ENCODE measurements at places on chromosomes 5 and 9.
A peak's percentile ranks its signal among the peaks of the same experiment; 100 is the strongest.

DNA sequence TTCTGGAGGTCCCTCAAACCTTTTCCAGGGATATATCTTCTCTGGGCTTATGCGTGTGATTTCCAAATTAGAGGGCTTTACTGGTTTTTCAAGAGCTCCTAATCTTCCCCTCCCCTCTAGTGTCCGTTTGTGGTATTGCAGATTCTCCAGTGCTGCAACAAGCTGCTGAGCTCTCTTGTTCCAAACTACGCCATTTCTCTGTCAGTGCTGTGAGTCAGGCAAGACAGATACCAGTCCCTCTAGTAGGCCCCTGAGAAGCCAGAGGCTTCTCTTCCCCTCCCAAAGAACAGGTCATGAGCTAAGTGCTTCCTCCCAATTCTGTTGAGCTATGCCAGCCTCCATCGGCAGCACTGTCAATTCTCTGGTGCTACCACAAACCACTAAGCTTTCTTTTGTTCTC, 149.5 kb downstream of the FANCC start:
- peak; percentile 11 for DNase-seq

DNA sequence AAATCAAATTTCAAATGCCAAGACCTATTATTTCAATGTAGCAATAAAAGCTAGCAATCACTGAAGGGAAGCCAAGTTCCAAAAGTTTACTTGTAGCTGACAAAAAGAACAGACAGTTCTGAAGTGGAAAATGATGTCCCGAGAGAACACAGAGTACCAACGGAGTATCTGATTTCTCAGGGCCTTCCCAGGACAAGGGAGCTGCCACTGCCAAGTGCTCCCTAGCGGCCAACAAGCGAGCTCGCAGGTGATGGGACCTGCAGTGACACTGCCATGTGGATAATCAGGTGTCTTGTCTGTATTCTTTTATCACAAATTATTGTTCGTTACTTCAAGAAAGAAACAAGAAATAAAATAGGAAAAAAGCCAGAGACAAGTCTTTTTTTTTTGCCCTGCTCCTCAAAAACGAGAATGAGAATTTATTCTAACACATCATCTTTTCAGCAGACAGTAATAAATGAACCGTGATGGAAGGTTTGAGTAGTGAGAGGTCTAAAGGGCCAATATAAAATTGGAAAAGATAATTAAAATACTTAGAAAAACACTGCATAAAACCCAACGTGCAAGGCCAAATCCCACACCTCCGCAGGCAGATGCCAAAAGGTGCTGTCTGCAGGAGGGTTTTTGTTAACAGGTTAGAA, 159.4 kb downstream of the MYO10 start:
- no peak for DNase-seq

DNA sequence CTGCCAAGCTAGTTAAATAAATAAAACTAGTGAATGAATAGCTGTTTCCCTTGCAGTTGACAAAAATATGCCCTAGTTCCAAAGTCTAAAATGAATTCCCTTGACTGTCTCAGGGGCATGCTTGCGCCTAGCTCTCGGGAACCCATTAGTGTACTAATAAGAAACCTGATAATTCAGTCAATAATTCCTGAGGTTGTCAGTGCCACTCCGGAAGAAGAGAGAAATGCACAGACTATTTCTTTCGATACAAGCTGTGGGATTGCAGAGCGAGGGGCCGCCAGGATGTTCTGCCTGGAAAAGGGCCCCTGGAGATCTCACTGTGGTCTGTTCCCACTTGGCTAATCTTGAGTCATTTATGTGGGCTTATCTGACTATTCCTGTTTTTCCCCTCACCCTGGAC, 56.4 kb upstream of the LARP1 start:
- no peak for DNase-seq

GRCh38 chr9:116020801-116021200, 132.8 kb upstream of the PAPPA start:
- no peak for DNase-seq

GRCh38 chr9:2120926-2121689, 106.0 kb downstream of the SMARCA2 start:
- DNase-seq: no peak

GRCh38 chr5:136000932-136001331, 27.9 kb upstream of the TGFBI start:
- DNase-seq: no peak

- DNase-seq: no peak
Observed at GRCh38 chr9:95383845-95384244, 66.3 kb upstream of the FANCC start.

DNA sequence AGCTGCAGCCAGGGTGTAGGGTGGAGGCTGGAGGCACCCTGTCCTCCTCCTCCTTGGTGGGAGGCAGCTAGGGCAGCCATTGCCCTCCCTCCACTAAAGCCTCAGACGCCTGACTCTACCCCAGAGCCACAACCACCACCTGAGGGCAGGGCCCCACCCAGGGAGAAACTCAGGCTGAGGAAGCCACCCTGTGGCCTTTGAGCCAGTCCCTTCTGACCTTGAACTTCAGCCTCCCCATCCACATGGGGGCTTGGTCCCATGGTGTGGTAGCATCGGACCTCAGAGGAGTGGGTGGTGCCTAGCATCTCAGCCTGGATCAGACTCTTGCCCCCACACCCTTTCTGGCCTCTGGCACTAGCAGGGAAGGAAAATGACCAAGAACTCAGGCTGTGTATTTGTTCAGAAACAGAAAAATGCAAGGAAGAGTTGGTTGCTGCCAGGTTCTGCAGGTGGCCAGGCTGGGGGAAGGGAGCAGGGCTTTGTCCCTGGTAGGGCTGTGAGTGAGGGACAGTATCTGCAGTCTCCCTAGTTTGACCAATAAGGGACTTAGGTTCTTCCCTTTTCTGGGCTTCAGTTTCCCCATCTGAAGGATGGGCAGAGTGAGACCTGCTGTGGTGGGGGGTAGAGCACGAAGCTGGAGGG, 3.2 kb downstream of the DAB2IP start:
- DNase-seq: no peak

GRCh38 chr5:67799732-67800234, 415.8 kb upstream of the PIK3R1 start:
- DNase-seq: no peak

- no peak for DNase-seq
Observed at GRCh38 chr5:133938929-133939328, 29.5 kb downstream of the C5orf15 start.

- DNase-seq: no peak
Observed at GRCh38 chr5:150765011-150765798, 6.4 kb upstream of the DCTN4 start.

DNA sequence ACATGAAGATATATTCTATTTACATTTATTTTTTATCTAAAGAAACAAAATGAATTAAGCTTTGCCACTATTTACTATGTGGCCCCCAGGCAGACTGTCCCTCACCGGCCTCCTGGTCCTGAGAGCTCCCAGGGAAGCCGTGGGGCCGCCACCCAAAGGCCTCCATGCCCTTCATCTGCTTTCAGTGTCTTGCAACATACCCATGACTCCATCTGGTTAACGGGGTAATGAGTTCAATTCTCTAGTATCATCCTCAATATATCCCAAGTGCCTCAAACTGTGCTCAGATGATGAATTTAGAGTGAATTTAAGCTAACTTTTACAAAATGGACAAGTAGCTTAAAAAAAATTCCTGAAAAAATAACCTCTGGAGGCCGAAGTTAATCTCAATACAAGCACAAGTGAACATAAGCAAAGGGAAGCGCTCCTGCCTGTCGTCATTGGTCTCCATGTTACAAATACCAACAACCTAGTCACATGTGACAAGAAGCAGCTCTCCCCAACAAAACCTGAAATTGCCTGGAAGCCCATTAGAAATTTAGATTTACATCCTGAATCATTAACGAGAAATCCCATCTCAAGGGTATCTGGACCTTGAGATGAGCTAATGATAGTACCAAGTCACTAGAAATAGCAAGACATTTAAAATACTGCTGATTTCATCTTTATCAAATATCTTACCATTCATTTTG, 26.1 kb downstream of the DAP start:
- no peak for DNase-seq

DNA sequence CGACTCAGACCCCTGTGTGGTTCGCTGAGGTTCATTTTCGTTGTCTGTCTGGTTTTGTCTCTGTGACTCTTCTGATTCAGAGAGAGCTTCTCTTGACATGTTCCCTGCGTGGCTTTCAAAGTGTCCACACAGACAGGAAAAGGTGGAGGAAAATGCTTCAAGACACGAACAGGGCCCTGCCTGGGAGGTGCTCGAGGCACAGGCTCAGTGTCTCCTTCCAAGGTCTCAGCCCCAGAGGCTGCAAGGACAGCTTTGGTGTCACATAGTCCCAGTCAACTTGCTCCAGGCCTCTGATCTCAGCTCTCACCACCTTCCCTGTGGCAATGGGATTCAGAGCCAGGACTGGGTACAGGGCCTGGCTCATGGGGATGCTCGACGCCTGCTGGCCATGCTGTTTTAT, 51.6 kb upstream of the SARDH start:
- DNase-seq: no peak

DNA sequence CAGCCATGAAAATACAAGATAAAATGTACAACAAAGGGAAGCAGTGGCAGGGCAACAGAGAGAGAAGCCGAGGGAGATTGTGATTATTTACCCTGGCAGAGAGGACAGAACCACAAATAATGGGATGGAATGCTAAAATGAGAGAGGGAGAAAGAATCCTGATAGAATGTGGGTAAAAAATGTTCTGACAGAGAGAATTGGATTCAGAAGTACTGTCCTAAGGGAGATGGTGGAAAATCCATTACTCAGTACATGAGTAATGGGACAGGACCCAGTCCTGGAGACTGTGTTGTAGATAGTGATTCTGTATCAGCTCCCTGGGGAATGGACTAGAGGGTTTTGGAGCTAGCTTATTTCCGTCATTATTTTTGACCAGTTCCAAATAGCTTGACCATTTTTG, 831.5 kb downstream of the MAT2B start:
- DNase-seq: no peak

- no peak for DNase-seq
Observed at GRCh38 chr5:4348423-4348822, 752.8 kb downstream of the IRX1 start.

DNA sequence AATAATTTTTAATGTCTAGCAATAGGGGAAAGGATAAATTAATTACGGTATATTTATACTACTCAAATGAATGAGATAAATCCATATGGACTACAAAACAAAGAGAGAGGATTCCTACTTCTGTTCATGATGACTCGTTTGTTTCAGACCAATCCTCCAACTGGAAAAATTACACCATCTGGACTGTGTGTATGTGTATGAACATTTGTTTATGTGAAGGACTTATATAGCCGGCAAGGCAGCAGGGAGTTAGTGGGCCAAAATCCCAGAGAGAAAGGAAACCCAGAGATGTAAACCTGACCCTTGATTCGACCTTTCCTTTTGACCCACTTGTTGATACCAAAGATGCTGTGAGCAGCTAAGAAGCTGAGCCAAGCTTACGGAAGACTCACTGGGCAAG, 20.1 kb downstream of the PDE6A start:
- no peak for DNase-seq

GRCh38 chr9:130043654-130044623, 950 bp upstream of the FNBP1 start:
- no peak for DNase-seq

- no peak for DNase-seq
Observed at GRCh38 chr5:173940269-173940668, 48.7 kb upstream of the C5orf47 start.

DNA sequence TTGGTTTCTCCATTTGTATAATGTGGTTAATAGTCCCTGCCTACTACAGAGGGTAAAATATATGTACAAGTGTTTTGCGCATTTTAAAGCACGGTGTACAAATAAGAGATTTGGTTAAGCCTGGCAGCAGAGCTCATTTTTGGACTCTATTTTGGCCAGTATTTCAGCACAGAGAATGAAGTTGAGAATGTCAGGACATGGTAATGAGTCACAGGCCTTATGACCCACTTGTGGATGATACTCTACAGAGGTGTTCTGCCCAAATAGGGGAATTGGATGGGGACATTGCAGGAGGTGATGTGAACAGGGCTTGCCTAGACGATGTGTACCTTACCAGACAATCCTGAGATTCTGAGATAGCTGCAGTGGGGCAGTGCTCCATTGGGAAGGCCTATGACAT, 50.6 kb downstream of the MELK start:
- DNase-seq: no peak

DNA sequence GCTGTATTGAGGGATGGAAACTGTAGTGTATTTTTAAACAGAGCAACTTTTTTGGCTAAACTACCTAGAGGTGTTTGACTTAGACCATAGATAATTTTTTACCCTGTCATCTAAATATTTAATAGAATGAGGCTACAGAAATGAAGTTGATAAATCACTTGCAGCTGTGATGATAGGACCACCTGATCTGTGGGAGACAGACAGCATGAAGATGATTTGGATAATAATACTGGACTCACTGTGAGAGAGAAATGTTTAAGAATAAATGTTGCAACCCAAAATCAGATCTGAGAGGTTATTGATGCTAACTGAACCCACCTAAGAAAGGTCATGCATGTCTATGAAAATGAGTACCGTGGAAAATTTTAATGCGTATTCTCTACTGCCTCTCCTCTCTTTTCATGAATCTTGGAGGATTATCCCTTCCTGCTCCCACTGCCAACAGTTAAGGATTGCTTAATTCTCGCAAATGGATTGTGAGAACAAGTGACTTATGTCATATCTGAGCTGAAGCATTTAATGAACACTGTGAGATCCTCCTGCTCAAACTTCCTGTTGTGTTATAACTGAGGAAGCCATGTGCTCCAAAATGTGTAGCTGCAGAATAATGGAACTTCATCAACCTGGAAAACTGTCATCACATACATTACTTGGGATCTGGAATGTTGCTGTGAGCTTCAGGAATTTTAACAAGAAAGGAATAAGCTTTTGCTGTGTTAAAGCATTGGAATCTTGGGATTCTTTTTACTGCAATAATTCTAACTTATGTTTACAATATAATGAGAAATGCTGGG, 617.9 kb upstream of the CDH18 start:
- no peak for DNase-seq

DNA sequence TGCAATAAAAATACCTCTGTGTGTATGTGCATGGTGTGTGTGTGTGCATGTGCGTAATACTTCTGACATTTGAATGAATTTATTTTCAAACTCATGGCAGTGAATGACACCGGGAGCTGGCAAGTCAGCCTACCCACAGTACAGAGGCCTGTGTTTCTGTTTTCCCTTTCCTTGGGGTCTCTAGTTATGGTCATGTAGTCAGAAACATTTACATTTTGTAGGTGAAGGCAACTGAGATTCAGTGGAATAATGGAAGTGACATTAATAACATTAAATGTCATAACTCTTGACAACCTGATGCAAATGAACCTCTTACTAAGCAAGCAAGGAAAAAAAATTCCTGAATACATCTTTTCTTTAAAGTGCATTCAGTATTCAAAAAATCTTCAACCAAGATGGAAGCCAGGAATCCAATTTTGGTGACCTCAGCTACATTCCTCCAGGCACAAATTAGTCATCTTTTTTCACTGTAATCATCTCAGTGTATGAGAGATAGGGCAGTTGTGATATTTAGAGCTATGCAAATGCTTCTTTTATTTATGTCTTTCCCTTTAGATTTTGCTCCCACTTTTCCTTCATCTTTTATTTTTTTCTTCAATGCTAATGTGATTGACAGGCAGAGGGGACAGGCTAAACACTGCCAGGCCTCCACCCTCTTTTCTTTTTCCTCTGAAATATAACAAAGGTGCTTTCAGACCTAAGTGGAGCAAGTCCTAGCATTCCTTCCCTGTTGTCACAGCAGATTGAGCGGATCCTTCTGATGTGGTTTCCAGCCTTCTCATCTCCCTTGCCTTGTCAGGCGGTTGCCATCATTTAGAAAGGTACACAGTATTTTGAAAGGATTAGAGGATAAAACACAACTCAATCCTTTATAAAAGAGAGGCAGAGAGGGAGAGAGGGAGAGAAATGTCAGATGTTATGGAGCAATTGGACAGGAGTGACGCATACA, 569.8 kb upstream of the ADAMTS16 start:
- no peak for DNase-seq

- DNase-seq: no peak
Observed at GRCh38 chr9:26234865-26235264, 556.6 kb upstream of the TUSC1 start.
